ENCODE measurements at places on chromosomes 7 and 10.

DNA sequence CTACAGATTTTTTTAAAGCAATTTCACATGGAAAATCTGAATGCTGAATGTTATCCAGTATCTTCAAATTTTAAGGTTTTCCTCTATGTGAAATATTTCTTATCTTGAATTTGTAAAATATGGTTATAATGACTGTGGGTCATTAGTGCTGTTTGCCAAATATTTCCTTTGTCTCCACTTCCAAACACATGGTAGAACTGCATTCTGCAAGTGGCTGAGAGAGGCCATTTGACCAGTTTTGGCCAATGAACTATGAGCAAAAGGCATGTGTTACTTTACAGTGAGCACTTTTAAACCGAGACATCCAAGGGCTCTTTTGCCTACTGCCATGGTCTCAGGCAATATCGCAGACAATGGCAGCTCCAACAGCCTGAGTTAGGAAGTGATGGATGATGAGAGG, 117.2 kb upstream of the RSU1 start:
- DNase-seq = no peak

GRCh38 chr7:26369593-26369992, 77.9 kb downstream of the SNX10 start:
- DNase-seq = peak; percentile 54

GRCh38 chr10:79102498-79102874, 33.7 kb downstream of the ZMIZ1 start:
- DNase-seq = no peak

GRCh38 chr10:120075349-120075748, 182.8 kb downstream of the SEC23IP start:
- no peak for DNase-seq

DNA sequence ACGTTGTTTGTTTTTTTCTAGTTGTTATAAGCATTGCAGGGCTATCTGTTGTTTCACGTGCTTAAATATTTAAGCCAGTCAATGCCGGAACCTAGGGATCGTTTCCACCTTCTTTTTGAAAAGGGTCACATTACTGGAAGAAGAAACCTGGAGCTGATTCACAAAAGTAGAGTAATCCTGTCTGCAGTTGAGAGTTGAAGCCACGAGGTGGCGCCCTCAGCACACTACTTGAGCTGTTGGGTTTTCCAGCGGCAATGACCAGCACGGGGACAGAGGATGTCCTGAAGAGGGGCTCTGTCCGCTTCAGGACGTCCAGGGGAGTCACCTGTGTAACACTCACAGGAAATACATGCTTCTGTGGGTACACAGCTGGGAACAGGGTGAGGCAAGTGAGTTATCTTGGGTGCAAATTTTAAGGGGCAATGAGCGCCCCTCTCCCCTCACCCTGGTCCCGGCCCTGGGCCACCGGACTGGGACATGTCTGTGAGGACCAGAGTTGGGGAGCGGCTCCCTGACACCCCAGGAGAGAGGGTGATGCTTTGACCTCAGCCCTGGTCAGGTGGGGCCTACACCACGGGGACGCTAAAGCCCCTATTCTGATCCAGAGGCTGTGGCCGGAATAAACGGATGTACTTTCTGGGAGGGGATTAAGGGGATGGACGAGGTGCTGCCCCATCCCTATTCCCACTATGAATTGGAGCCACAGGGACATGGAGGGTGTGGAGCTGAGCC, 26.3 kb upstream of the WDFY4 start:
- DNase-seq = peak; percentile 61

DNA sequence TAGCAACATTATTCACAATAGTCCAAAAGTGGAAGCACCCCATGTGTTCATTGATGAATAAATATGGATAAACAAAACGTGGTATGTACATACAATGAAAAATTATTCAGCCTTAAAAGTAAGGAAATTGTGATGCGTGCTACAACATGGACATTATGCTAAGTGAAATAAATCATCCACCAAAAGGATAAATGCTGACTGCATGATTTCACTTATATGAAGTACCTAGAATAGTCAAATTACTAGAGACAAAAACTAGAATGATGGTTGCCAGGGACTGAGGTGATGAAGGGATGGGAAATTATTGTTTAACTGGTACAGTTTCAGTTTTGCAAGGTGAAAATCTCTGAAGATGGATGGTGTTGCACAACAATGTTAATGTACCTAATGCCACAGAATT, 56.6 kb downstream of the THSD7A start:
- DNase-seq = no peak

DNA sequence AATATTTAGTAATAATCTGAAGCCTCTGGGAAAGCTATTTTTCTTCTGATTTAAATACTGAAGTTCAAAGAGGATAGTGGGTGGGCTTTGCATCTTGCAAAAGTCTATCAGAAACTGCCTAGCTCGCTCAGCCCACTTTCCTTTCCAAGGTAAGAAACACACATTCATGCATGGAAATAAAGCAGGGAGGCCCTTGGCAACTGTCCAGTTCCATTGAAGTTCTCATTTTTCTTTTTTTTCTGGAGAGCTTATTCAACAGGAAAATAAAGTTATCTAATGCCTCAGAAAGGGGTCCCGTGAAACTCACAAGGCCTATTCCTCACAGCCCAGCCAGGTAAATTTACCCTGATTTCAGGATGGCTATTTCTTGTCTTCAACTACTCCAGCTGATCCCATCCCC, 654.9 kb downstream of the KCNMA1 start:
- DNase-seq = no peak

- DNase-seq = no peak
Observed at GRCh38 chr7:99014113-99014985, 129.6 kb downstream of the SMURF1 start.

DNA sequence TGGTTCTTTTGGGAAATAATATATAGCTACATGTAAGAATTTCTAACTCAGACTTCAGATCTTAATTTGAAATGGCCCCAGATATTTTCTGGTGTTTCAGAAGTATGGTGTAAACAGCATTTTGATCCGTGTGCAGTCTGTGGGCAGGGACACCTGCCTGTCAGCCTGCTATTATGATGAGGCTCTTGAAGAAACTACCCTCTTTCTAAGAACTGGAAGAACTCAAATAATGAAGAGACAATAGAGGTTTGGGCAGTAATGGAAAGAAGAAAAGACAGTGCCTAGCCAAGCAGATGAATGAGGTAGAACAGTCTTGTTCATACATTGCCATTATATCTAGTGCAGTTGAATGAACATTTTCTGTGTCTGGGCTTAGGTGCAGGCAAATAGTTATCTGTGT, 256.6 kb downstream of the ARHGAP21 start:
- DNase-seq = no peak

GRCh38 chr10:74953214-74953613, 126.8 kb downstream of the KAT6B start:
- no peak for DNase-seq

DNA sequence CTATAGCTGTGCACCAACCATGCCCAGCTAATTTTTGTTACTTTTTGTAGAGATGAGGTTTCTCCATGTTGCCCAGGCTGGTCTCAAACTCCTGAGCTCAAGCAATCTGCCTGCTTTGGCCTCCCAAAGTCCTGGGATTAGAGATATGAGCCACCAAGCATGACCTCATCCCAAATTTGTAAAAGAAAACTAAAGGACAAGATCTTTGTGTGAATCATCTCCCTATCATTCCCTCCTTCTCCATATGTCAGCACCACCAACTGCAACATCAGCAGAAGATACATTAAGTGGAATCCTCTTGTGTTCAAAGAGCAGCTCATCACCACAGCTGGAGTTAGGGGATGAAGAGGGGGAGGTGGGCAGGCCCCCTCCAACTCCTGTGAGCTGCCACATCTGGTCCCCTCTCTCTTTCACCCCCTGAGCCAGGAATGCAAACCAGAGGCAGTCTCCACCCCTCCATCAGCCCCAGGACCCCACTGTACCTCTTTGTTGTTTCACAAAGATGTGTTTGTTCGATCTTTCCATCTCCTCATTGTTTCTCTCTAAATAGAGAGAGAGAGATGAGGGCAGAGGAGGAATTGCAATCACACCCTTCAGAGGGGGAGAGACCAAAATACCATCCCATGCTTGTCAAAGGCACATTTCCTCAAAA, 47.3 kb upstream of the PIP4K2A start:
- DNase-seq = no peak

GRCh38 chr7:129093867-129094456, 39.1 kb upstream of the TNPO3 start:
- no peak for DNase-seq

DNA sequence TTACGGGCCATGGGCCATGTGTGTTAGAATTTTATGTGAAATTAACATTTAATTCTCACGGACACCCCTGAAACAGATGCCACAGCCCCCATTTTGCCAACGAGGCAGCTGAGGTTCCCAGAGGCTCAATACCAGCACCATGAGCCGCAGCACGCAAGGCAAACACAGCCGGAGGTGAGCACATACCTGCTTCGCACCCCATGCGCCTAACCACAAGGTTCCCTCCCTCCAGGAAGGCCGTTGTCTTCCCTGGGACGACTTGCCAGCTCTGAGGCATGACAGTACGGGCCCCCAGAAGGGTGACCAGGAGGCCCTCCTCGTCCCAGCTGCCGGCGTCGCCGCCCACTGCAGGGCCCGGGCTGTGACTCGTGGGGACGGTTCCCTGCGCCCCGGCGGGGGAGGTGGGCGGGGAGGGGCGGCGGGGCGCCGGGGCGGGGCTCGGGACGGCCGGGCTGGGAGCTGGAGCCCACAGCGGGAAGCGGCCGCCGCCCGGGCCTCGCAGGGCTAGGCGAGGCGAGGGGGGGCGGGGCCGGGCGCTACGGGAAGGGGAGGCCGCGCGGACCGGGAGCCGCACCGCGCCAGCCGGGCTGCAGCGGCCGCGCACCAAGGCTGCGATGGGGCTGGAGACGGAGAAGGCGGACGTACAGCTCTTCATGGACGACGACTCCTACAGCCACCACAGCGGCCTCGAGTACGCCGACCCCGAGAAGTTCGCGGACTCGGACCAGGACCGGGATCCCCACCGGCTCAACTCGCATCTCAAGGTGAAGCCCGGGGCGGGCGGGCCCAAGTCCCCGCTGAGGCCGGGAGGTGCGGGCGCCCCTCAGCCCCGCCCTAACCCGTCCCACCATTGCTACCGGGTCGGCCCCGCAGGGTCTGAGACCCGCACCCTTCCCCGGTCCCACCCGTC, at the start of gene CAV2:
TSS of gene CAV2 (plus strand) at position 571 of the 910 bp plus-strand sequence. CDS start at position 615, 44 bp downstream.
- DNase-seq = peak; percentile 50

DNA sequence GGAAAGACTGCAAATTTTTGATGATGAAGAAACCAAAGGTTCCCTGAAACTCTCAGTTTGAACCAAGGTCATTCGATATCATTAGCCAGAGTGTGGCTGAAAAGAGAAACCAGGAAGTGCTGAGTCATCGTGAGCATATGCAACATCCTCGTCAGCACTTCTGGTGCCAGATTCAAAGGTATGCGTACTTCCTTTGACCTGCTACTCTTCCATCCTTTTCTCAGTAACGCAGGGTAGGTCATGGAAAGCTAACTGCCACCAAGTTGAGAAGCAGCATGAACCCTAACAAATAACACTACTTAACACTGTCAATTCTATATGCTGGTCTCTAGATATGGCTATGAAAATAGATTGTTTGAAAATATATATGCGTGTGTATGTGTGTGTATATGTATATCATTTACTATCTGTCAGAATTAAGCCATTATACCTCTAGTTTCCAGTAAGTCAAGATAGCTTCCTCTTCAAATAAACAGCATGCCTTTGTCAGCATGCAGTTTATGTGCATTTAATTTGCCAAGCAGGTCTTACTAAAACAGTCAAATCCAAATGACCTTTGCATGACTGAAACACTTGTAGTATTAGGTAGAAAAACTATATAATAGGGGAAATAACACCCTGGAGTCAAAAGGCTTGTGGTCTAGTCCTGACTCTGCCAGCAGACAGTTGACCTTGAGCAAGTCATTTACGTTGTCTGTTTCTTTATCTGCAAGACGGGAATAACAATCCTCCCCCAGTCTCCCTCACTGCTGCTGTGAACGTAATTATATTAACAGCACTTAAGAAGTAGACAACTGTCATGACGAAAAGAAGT, 26.4 kb downstream of the CDK6 start:
- peak; percentile 94 for DNase-seq

DNA sequence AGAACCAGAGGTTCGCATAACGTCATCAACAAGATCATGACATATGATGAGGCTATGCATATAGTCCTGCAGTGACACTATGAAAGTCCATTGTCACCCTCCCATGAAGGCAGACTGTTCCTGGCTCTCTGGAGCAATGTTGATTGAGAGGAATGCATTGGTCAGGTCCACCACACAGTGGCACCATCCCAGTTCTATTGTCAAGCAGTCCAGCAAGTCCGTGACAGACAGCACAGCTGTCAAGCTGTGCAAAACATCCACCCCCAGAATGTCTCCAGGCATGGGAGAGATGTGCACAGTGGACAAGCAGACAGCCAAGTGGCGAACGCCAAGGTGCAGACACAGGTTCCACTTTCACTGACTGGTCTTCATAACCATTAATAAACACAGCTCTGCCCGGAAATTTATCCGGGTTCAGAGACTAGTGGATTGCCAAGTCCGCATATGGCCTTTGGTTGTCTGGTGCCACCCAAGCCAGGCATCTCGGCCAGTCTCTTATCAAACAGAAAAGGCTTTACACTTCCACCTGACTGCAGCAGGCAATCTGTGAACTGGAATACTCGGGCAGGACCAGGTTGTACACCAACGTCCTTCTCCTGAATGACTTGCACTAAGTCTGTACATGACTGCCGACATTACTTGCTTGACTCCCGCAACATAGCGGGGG, 7.2 kb downstream of the RNF133 start:
- DNase-seq = no peak

DNA sequence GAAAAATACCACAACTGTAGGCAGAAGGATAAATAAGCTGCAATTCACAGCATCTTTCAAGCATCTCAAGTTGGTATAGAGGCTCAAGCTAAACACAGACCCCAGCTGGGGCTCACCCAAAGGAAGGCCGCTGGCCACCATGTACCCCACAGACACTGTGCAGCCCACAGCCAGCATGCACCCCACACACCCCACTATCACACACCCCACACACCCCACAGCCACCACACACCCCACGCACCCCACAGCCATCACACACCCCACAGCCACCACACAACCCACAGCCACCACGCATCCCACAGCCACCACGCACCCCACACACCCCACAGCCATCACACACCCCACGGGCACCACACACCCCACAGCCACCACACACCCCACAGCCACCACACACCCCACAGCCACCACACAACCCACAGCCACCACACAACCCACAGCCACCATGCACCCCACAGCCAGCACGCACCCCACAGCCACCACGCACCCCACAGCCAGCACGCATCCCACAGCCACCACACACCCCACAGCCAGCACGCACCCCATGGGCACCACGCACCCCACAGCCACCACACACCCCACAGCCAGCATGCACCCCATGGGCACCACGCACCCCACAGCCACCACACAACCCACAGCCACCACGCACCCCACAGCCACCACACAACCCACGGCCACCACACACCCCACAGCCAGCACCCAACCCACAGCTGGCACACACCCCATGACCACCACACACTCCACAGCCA, 214.7 kb downstream of the DNAJB6 start:
- DNase-seq = no peak

GRCh38 chr10:60664859-60665258, 113.4 kb upstream of the CDK1 start:
- peak; percentile 52 for DNase-seq

Data from astrocyte of the spinal cord (primary cell).